Fibroblast of the aortic adventitia (primary cell): ENCODE measurements at places on chromosomes 11 and 22. TPM values are rescaled to one million over a fixed set of nuclear protein-coding genes. Genes with fewer than 3 reads are reported as not detected.

GUCY1A2 gene
- total RNA-seq: 1.1 and 1.6 TPM in 2 replicates

HEPN1 gene
- total RNA-seq: not detected in 2 replicates

HINFP gene
- total RNA-seq: 8.7 and 19.1 TPM in 2 replicates

NPTXR gene
- total RNA-seq: 1.3 and 2.0 TPM in 2 replicates

PGA5 gene
- total RNA-seq: not detected in 2 replicates

OR8G5 gene
- not detected in 2 replicates for total RNA-seq

PDE3B gene
- total RNA-seq: 0.82 and 2.8 TPM in 2 replicates

CARD16 gene
- total RNA-seq: 5.3 and 11.5 TPM in 2 replicates

CLDN5 gene
- total RNA-seq: 0.27 and 1.6 TPM in 2 replicates

CCDC15 gene
- 3.6 and 9.8 TPM in 2 replicates for total RNA-seq

ARFGAP3 gene
- total RNA-seq: 34.9 and 69.3 TPM in 2 replicates

SCARF2 gene
- 11.8 and 42.9 TPM in 2 replicates for total RNA-seq

DNA sequence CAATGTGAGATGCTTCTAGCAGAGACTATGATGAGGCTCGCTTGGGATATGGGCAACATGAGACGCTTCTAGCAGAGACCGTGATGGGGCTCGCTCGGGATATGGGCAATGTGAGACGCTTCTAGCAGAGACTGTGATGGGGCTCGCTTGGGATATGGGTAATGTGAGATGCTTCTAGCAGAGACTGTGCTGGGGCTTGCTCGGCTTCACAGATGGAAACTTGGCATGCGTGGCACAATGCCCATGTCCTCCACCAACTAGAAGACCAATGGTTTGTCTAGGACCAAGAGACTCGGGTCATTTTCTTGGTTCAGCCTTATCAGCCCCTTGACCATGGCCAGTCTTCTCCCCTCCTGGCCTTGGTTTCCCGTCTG lies 7.1 kb downstream of the MYEOV start:
- no peak for DNase-seq

GRCh38 chr22:32880893-32881596 lies 79.5 kb downstream of the TIMP3 start:
- peak; percentile 87 for DNase-seq

- DNase-seq: peak; percentile 43
These were observed 15.6 kb downstream of the SREBF2 start for GRCh38 chr22:41848468-41848867.

DNA sequence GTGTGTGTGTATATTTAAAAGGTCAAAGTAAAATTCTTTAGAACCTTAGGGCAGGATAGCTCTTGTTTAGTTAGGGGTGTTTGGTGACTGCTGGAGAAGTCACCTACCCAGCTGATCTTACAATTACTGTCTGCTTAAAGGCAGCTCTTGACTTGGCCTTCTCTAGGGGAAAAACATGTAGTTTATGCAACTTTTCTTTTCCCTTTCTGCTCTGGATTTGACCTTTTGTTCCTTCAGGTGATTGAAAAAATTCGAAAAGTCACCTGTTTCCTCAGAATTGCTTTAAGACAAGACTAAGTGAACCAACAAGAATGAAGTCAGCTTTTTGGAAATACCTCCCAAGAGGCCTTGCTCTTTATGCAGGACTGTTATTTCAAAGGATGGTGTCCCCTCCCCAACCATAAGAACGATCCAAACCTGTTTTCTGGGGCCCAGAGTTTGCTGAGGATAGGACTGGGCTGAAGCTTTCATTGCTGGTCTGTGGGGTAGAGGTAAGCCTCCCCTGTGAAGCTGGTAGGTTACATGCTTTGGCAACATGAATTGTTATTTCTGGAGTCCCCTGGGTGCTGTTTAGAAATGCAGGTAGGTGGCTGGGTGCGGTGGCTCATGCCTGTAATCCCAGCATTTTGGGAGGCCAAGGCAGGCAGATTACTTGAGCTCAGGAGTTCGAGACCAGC lies 111.2 kb downstream of the PTPRJ start:
- DNase-seq: no peak

DNA sequence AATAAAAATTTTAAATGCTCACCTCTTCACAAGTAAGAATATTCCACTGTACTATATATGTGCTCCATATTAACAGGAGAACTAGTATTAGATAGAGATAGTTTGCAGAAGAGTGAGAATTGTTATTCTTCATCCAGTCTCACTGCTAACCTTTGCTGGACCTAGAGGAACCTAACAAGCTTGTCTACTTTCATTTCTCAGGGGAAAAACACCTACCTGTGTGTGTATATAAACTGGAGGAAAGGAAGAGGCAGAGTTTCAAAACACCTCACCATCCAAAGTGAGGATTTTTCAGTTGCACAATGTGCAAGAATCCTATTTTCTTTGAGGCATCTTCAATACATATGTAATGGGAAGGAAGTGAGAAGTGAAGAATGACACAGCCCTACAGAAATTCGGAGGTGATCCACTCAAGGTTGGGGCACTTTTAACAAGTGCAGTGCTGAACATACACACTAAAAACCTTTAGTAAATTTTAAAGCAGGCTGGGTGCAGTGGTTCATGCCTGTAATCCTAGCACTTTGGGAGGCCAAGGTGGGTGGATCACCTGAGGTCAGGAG lies 52.4 kb downstream of the SYTL2 start:
- no peak for DNase-seq

GRCh38 chr11:17010851-17011420 lies 3.3 kb downstream of the PLEKHA7 start:
- no peak for DNase-seq

DNA sequence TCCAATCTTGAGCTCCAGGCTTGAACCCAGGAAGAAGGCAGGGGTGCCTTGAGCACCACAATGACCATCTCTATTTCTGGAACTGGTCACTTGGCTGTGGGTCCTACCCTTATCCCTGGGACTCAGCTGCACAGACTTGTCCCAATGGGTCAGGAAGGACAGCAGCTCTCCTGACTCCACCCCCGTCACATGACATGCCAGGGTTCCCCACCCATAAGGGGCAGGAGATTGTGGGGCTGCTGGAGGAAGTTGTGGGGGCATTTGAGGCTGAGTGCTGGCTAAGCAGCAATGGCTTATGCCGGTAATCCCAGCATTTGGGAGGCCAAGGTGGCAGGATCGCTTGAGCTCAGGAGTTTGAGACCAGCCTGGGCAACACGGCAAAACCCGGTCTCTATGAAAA lies 56.2 kb downstream of the NFAM1 start:
- DNase-seq: no peak

DNA sequence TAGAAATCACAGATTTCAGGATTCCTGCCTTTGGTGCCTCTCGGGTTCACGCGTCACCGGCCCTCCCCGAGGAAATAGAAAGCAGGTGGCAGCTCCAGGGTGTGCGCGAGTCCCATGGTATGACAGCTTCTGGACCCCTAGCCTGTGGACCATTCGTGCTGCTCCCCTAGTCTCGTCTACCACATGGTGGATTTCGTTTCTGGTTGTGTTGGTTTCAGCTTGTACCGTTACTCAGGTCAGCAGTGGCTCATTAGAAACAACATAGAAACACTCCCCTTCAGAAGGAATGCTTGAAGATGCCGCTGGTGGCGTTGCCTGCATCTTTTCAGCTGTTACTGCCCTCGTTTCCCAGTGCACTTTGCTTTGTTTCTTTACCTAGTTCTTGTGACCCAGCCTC lies 700 bp downstream of the TTC17 start:
- peak; percentile 28 for DNase-seq

DNA sequence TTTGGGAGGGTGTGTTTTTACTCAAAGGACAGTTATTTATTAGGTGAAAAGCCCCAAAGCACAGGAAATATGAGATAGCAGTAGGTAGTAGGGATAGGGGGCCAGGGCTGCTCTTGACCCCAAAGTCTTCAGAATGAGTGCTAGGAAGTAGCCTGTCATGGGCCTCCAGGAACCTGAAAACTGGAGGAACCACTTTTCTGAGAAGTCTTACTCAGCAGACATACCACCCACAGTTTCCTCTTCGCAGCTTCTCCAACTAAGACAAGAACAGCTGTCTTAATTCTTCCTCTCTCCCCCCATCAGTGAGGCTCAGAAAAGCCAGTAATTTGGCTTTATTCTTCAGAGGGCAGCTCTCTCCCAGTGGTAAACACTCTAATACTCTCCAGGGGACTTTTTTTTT lies 84.0 kb upstream of the CTSC start:
- peak; percentile 21 for DNase-seq

DNA sequence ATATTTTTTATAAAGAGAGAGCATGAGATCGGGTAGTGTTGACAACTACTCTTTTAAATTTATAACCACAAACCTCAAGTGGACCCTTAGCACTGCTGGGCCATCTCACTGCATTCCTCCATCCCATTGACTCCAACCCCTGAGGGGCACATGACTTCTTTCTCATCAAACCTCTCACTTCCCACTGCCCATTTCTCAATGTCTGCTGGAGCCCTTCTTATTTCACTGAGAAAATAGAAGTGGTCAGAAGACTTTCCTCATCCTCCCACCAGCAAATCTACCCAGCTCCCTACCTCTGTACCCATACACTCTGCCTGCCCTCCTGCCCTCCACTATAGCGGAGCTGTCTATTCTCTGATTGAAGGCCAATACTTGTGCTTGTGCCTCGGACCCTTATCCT lies 370.6 kb upstream of the MPPED2 start:
- no peak for DNase-seq

DNA sequence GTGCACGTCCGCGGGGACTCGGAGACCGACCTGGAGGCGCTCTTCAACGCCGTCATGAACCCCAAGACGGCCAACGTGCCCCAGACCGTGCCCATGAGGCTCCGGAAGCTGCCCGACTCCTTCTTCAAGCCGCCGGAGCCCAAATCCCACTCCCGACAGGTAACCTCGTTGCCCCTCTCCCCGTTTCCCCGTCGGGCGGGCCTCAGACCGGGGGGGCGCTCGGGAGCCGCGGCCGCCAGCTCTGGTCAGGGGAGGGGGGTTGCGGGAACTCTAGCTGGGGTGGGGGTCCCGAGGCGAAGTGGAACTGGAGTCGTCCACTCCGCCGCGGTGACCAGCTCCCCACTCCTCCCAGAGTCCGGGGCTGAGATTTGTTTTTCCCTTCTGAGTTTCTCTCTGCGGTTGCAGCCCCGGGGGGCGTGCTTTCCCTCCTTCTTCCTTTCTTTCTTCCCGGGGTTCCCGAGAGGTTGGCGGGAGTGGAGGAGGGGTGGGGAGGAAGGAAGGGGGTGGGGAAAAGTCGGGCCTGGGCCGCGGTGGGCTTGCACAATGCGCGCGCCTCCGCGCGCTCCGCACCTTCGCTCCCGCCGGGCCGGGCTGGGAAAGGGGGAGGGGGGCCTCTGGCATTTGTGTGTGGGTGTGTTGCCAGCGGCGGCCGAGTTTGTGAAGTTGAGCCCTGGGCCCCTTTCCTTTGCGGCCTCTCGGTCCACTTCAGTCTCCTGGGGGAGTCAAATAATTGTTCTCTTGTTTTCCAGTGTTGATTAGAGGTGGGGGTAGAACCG lies 952 bp downstream of the YAP1 start:
- DNase-seq: peak; percentile 77

GRCh38 chr22:44192816-44193534 lies 12.2 kb downstream of the PARVG start:
- no peak for DNase-seq

DNA sequence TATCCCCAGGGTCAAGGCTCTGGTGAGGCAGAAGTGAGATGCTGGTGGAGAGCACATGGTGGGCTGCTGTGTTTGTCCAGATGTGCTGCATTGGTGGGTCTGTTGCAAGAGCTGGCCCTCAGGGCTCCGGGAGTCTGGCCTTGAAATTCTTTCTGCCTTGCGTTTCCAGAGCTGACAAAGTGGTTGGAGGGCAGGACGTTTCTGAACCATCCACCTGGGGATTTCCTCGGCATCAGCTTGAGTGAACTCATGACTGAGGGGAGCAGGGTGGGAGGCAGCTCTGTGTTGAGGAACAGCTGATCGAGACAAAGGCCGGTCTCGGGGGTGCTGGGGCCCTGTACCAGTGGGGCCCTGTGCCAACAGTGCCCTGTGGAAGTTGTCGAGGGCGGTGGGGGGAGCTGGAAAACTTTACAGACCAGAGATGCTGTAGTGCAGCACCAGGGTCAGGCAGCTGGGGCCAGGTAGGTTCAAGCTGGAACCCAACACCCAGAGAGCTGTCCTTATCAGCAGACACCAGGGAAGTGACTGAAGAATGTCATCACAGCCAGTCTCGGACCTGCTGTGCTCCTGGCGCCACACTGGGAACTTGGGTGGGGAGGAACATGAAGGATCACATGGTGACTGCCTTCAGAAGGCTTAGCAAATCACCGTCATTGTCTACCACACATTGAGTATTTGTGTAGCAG lies 4.9 kb downstream of the TSKU start:
- peak; percentile 64 for DNase-seq

DNA sequence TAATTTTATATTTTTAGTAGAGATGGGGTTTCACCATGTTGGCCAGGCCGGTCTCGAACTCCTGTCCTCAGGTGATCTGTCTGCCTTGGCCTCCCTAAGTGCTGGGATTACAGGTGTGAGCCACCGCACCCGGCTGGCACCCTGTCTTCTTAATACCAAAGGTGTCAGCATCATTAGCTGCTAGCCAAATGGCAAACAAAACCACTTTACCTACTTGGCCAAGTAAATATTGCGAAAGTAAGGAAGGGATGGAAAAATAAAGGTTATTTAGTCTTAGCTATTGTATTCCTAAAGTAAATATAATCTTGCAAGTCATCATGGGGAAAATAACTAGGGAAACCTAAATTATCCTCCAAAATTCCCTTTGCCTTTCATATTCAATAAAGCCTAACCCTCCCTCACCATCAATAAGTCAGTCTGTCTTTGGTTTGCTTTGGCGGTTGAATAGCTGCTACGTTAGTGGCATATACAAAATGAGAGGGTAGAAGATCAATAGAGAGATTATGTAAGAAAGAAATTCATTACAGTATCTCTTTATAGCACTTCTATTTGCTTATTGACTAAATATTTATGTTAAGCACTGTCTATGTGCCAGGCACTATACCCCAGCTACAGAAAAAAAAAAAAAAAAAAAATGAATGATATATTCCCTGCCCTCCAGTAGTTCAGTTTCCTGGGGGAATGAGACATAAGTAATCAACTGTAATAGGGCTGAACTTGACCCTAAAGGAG lies 40.2 kb upstream of the CFAP300 start:
- no peak for DNase-seq

DNA sequence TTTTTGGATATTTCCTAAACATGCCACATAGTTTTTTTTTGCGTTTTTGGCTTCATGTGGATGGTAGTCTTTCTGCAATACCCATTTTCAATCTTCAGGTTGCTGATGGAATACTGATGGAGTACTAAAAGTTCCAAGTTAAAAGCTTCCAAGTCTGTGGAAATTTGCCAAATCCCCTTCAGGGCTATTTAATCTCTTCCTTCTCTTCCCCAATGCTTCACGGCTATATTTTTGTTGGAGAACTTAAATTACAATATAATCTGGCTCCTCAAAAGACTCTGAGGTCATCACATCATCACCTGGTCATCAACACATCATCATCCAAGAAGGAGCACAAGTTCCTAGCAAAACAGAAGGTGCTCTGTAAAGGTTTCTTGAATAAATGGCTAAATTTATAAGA lies 881.0 kb upstream of the TENM4 start:
- DNase-seq: no peak

GRCh38 chr22:21568347-21569075 lies 997 bp downstream of the UBE2L3 start:
- peak; percentile 37 for DNase-seq

- no peak for DNase-seq
These were observed 9.2 kb downstream of the MMP20 start for GRCh38 chr11:102615894-102616432.
